ENCODE measurements at places on chromosomes 11 and 22.
A peak's percentile ranks its signal among the peaks of the same experiment; 100 is the strongest.

GRCh38 chr11:116563712-116564047 lies 209.1 kb downstream of the BUD13 start:
- DNase-seq = no peak

- no peak for DNase-seq
These were observed 547.0 kb downstream of the TBC1D22A start for GRCh38 chr22:47309476-47309875.

DNA sequence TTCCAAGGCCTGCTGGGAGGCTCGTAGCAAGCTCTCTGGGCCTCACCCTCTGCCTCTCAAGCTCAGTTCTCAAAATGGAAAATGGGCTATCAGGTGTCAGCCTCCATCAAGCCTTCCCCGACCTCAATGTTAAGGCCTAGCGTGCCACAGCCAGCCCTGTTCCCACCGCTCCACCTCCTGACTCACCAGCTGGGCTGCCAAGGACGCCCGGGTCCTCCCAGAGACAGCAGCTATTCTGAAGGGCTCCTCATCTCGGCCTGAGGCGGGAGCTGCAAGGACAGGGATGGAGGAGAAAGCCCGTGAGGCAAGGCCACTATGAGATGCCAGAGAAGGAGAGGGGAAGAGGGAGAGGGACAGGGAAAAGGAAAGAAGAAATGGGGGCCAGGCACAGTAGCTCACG lies 19.9 kb downstream of the ARAP1 start:
- DNase-seq = no peak

GRCh38 chr11:80562523-80563125 lies 1121.8 kb upstream of the TENM4 start:
- DNase-seq = no peak

DNA sequence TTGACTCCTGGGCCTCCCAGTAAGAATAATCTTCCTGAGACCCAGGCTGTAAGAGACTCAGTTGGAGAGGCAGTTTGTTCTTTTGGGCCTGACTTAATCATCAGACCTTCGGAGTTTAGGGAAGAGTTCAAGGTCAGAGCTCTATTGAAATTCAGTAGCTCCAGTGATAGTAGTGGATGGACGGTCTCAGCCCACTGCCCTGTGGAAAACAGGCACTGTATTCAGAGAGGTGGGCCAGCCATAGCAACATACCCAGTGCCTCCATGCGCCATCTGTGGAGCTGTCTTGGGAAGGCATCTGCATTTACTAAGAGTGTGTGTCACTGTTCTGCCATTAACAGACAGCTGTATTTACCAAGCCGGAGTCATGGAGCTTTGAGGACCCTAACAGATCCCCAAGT lies 2.9 kb downstream of the SMARCB1 start:
- no peak for DNase-seq

GRCh38 chr22:35960854-35961253 lies 67.8 kb downstream of the RBFOX2 start:
- no peak for DNase-seq

GRCh38 chr11:1293619-1294015 lies 15.8 kb downstream of the TOLLIP start:
- DNase-seq = no peak

GRCh38 chr11:102986815-102987214 lies 31.3 kb upstream of the MMP13 start:
- DNase-seq = no peak

DNA sequence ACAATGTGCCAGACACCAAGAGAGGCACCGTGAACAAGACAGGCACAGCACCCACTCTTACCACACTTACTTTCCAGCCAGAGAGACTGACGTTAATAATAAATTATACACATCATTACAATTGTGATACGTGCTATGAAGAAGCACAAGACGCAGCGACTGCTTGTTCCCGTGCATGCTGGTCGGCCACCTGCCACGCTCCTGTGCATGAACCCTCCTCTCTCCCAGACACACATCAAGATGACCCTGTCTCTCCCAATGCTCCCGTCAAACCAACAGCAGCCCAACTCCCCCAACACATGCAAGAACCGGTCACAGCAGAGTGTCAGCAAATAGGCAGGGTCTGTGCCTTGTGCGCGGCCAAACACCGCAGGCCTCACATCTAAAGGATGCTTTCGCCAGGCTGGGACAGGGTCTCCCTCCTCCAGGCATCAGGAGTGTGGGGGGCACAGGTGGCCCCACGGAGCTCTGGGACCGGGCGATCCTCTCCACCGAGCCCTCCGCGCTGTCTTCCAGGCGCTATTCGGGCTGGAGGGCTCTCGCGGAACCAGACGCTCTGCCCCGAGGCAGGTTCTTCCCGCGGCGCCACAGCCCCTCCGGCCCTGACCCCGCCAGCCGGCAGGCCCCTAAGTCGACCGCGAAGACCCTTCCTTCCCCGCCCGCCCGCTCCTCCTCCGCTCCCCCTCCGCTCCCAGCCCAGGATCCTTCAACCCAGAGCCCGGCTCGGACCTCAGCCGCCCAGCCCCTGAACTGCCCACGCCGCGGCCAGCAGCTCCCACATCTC lies 533 bp downstream of the SERGEF start:
- peak; percentile 42 for DNase-seq

DNA sequence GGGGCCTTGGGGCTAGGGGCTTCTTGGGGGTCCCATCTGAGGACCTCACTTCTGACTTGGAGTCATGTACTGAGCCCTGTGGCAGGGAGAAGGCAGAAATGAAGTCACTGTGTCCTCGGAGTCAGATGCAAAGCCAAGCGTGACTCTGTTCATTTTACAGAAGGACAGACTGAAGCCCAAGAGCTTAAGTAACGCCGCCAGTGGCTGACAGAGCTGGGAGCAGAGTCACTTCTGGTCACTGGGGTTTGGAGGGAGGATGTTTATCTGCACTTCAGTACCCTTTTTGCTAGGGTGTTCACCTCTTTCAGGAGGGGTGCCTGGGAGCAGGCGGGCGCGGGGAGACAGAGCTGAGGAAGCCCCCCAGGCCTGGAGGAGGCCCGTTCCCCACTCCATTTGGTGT lies 10.7 kb downstream of the CD6 start:
- DNase-seq = no peak

DNA sequence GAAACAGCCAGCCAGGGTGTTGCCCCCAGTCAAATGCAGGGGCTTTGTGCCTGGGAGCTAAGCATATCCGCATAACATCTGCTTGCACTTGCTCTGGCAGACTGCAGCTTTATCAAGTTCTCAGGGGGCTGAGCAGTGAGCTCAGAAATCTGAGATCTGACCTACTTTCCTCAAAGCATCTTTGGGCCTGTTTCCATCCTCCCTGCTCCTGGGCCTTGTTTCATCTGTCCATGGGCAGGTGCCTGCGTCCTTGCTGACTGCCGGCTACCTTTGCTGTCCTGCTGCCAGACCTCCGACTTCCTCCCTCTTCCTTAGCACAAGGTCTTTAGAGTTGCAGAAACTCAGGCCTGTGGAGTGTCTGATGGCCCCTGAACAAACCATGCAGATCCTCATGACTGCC lies 131.2 kb upstream of the B3GAT1 start:
- DNase-seq = no peak

DNA sequence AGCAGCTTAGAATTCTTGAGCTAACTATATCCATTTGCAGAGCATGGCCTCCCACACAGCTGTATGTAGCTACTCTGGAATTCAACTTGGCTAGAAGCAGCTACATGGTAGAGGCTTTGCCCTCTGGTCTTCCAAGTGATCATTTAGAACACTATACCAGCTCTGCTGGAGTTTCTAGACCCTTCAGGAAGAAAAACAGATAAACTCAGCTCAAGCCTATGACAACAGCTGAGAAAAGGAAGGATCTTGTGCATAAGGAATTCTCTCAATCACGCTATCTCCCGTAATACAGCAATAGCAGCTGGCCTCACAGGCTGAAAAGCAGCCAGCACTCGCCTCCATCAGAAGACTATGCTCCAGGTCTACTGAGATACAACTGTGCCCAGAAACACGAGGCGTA lies 50.6 kb upstream of the APOA1 start:
- DNase-seq = no peak

GRCh38 chr22:40040927-40041326 lies 46.2 kb downstream of the FAM83F start:
- DNase-seq = no peak

GRCh38 chr22:46272762-46273431 lies 5.1 kb downstream of the TTC38 start:
- DNase-seq = no peak
